Effector CD4-positive, alpha-beta T cell (primary cell): ENCODE measurements at places on chromosomes 5 and 9.
A peak's percentile ranks its signal among the peaks of the same experiment; 100 is the strongest.

- no peak for DNase-seq
Measured at GRCh38 chr5:119943148-119943547, 313.8 kb downstream of the FAM170A start.

- peak; percentile 46 for DNase-seq
Measured at GRCh38 chr5:133423618-133424282, 188.6 kb downstream of the FSTL4 start.

DNA sequence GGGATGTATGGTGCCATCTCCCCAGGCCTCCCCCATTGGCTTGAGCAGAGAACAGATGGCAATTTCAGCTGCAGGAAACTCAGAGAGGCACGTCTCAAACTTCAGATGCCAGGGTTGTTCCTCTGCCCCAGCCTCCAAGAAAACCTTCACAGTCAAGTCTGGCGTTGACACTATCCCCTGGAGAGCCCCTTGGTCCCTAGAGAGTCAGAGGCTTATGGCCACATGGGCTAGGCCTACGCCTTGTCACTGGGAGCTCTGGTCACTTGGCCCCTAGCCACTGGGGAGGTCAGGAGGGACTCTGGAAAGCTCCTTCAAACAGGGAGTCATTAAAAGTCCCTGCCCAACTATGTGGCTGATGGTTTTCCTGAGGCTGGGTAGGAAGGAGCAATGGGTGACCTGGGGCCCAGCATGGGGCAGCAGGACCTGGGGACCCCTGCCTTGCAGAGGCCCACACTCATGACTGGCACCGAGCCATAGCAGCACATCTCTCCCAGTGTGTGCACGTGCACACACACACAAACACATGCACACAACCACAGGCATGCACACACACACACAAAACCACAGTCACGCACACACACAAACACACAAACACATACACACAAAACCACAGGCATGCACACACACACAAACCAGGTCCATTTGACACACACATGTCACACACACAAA, 144.2 kb downstream of the GADD45G start:
- DNase-seq, result no peak

DNA sequence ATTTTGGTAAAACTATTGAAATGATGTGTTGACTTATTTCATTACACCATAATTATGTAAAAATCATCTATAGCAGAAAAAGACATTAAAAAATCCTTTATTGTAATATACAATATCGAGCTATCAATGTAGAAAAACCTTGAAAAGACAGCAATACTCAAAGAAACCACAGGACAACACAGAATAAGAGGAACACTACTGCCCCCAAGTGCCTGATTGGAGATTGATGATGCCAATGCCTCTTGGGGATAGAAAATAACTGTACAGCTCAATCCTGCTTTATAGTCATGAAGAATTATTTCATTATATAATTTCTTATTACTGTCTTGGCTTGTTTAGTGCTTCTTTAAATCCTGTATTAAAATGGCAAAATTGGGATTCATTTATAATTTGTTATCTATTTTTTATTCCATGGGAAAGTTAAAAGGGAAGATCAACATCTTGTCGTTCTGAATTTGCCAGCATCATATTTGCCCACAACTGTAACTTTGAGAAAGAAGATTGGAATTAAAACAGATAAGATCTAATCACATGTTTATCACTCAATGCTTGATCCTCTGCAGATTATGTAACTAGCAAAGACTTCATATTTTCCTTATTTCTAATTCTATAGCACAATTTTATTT, 337.5 kb downstream of the CDH9 start:
- DNase-seq, result no peak

DNA sequence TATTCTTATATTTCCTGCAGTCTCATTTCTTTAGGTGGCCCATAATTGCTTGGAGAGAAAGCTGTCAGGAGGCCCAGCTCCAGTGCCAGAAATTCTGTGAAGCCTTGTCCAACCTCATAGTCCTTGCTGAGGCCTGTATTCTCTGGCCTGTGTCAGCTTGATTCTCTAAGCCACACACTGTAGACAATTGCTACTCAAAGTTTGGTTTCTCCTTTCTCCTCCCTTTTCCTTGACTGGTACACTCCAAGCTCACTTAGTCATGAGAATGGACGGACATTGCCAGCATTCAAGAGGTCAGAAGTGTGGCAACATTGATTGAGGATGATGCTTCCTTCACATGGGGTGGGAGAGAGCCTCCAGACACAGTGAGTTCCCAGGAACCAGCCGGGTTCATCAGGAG, 71.3 kb upstream of the CXCL14 start:
- no peak for DNase-seq

- no peak for DNase-seq
Measured at GRCh38 chr5:66830636-66831035, 234.4 kb downstream of the MAST4 start.

DNA sequence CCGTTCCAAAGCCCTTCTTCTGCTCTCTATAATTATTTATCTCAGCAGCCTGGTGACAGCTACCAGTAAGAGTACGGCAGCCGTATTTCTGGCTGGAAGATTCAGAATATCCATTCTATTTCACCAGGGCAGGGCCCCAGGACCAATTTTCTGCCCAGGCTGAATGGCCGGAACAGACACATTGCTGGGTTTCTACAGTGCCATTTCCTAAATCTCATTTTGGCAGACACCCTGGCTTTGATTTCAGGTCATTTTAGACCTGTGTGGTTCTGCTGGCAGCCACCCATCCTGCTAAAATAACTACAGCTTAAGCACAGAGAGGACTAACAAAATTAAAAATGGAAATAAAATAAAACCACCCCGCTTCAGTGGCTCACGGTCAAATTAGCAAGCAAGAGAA, 95.0 kb downstream of the CRB2 start:
- no peak for DNase-seq

- DNase-seq, result no peak
Measured at GRCh38 chr9:10008101-10008799, 604.6 kb downstream of the PTPRD start.

GRCh38 chr5:170603578-170604565, 100.1 kb downstream of the KCNIP1 start:
- DNase-seq, result no peak

DNA sequence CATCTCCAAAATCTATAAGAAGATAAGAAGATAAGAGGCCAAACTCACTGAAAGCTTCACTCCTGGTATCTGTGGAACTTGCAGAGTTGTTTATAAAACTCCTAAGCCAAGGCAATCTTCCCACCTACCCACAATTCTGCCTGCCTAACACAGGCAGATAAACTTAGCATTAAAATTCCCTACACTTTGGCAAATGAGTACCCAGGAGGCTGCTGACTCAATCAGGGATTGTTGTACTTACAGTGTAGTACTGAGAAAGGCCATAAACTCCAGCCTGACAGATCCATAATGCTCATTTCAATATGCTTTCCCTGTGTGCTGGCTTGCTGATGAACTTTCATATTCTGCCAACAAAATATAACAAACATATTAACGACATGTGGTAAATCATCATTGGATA, 725.2 kb downstream of the BRINP1 start:
- no peak for DNase-seq

- no peak for DNase-seq
Measured at GRCh38 chr9:129667850-129668249, 2.4 kb downstream of the PRRX2 start.

GRCh38 chr5:130237721-130238120, 333.5 kb downstream of the CHSY3 start:
- no peak for DNase-seq
